ENCODE measurements at places on chromosomes 11 and 22.

- DNase-seq: no peak
These were observed 8.5 kb downstream of the SPON1 start for GRCh38 chr11:13970986-13971385.

DNA sequence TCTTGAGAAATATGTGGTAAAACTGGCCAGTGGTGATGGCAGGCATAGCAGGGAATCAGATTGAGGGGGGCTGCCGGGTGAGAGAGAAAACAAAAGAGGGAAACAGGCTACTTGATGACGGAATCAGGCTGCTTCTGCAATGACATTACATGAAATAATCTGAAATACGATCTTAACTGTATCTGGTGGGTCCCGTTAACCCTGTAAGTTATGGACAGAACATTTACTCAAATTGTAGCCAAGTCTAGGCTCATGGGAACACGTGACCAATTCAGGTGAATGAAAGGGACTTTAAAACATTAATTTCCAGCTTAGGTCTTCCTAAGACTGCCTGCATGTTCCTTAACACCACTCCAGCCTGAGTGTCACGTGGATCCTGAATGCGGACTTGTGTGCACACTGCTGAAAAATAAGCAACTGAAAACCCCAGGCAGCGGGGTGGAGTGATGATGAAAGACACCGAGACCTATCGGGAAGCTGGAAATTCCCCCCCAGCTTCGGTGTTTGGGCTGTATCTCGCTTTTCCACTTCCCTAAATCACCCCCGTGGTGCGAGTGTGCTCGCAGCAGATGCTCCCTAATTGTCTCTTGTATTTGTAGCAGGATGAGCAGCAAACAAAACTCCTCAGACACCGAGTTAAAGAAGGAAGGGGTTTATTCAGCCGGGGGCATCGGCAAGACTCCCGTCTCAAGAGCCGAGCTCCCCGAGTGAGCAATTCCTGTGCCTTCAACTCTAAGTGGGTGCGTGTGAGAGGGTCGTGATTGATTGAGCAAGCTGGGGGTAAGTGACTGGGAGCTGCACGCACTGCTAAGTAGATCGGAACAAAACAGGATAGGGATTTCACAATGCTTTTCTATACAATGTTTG lies 145.0 kb upstream of the GRK3 start:
- DNase-seq: no peak

GRCh38 chr11:86798988-86799387 lies 1.4 kb upstream of the PRSS23 start:
- DNase-seq: no peak

GRCh38 chr11:94500181-94500580 lies 6.4 kb downstream of the ANKRD49 start:
- DNase-seq: no peak

DNA sequence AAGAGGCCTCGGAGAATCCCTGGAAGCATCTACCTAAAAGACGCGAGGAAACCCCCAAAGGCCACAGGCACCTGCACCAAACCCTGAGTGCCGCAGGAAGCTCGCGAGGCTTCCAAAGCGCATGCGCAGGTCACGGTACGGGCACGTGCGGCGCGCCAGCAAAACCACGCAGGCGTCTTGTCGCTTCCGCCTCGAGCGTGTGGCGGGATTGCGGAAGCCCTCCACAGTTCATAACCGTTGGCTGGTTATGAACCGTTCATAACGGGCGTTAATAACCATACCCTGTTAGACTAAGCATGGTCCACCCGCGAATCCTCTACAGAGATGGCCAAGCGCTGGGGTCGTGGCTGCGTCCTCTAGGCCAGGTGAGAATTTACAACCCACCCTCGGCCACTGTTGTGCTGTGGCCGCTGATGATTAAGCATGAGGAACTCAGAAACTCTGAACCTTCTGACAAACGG lies 46.4 kb downstream of the MORC2 start:
- no peak for DNase-seq

Data from cortex of kidney (tissue), 1 donor.